ENCODE measurements at places on chromosomes 16 and 17.

GRCh38 chr16:13923703-13924298 is 3.8 kb downstream of the ERCC4 start:
- no peak for DNase-seq

GRCh38 chr17:42311240-42312034 is 23.1 kb downstream of the STAT5A start:
- no peak for DNase-seq

- no peak for DNase-seq
Measured at GRCh38 chr17:79600681-79601131, 10.1 kb downstream of the RBFOX3 start.

GRCh38 chr16:88477631-88478519 is 24.8 kb downstream of the ZFPM1 start:
- DNase-seq, result no peak

DNA sequence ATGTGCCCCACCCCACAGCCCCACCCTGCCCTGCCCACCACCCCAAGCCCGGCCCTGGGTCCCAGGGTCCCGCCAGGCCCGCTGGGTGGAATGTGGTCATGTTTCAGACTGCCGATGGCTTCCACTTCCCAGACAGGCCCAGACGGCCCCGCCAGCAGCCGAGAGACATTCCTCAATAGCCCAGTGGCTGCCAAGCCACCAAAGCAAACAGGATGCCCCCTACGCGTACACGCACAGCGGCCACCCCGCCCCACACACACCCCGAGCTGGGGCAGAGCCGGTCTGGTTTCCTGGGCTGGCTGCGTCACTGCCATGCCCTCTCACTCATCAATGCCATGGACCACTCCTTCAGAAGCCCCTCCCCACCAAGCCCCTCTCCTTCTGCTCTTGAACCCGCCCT is 1.2 kb upstream of the KRT17 start:
- DNase-seq, result no peak

GRCh38 chr17:38898291-38898679 is 27.1 kb upstream of the LASP1NB start:
- DNase-seq, result no peak

DNA sequence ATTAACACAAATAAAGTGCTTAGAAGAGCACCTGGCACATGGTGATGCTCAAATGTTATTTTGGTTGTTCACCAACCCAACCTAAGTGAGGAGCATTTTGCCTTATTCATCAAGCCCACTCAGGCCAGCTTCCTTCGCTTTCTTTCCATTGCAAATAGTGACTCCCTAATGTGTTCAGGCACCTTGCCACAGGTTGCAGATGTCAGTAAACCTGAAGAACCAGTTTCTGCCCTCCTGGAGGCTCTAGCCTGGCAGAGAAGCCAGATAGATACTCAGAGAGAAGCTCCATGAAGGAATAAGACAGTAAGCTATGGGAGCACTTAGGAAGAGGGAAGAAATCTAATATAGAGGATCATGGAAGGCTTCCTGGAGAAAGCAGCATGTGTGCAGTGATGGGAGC is 23.9 kb downstream of the GPR139 start:
- no peak for DNase-seq

GRCh38 chr16:25868106-25868505 is 176.3 kb downstream of the HS3ST4 start:
- no peak for DNase-seq

GRCh38 chr17:48499248-48499647 is 31.6 kb downstream of the HOXB1 start:
- no peak for DNase-seq

DNA sequence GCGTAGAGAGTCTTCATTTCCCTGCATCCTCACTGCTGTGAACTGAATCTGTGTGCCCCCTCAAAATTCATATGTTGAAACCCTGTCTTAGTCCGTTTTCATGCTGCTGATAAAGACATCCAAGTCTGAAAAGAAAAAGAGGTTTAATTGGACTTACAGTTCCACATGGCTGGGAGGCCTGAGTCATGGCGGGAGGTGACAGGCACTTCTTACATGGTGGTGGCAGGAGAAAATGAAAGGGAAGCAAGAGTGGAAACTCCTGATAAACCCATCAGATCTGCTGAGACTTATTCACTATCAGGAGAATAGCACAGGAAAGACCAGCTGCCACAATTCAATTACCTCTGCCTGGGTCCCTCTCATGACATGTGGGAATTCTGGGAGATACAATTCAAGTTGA is 3.1 kb upstream of the CCDC42 start:
- no peak for DNase-seq

- DNase-seq, result no peak
Measured at GRCh38 chr17:69122065-69122464, 19.6 kb downstream of the ABCA6 start.

GRCh38 chr16:57592591-57593003 is 35.8 kb upstream of the ADGRG1 start:
- peak; percentile 57 for DNase-seq

- DNase-seq, result no peak
Measured at GRCh38 chr17:51147650-51148049, 5.7 kb upstream of the NME1 start.

DNA sequence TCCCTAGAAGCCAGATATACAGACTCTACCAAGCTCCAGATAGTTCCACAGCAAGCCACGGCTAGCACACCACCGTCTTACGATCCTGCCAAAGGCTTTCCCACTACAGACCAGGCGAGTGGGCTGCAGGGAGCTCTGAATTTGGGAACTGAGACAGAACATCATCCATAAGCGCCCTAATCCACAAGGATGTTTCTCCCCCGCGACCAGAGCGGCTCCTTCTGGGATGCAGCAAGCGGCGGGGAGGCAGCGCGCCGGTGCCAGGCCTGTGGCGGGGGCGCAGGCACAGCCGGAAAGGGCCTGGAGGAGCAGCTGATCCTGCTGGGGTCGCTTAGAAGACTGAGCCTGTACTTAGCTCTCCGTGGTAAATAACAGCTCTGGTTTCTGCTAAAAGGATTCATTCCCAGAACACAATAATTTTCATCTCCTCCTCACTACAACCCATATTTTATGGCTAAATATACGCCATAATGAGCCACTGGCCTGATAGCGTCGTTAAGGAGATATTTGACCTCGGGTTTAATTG is 16.2 kb upstream of the FOXF1 start:
- no peak for DNase-seq

- no peak for DNase-seq
Measured at GRCh38 chr16:75264457-75264998, 13.1 kb upstream of the BCAR1 start.

- DNase-seq, result no peak
Measured at GRCh38 chr17:35546487-35546886, 9.0 kb upstream of the SLFN12L start.

GRCh38 chr17:58252141-58252540 is 13.8 kb downstream of the LPO start:
- no peak for DNase-seq

- no peak for DNase-seq
Measured at GRCh38 chr17:1203111-1203966, 23.6 kb upstream of the ABR start.

DNA sequence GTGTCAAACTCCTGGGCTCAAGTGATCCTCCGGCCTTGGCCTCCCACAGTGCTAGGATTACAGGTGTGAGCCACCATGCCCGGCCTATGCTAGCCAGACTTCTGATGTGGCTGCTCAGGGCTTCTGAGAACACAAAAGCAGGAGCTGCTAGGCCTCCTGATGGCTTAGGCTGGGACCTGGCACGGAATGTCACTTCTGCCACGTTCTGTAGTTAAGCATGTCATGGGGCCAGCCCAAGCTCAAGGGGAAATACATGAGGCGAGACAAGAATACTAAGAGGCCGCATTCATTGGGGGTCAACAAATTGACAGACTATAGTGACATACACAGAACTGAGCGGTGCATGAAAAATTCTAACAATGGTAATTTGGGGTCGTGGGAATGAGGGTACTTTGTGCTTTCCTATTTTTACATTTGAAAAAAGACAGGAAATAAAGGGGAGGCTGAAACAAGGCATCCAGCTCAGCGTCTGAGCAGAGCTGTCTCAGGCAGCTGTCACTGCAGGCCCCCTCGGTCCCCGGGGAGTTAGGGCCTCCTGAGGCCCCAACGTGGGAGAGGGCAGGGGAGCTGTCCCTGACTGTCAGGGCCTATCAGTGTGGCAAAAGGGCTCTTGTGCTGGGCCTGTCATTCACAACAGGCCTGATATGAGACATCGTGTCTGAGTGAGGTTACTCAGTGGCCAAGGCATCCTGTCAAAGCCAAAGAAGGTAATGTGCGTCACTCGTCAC is 26.4 kb downstream of the CFAP20 start:
- DNase-seq, result no peak

- no peak for DNase-seq
Measured at GRCh38 chr16:20410121-20410723, 888 bp downstream of the ACSM5 start.

DNA sequence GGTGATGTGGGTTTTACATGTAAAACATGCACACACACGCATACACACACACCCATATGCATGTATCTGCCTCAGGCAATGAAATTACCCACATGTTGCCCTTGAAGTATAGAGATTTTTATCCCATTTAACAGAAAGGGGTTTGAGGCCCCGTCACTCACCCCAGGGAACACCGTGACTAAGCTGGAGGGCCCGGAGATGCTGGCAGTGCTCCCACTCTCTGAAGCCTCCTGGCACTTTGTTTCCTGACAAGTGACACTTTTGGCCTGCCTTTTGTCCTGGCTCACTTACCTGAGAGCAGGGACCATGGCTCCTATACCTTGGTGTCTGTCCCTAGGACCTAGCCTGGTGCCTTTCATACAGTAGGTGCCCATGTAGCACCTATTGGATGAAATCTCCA is 50.0 kb upstream of the TNRC6C start:
- no peak for DNase-seq

DNA sequence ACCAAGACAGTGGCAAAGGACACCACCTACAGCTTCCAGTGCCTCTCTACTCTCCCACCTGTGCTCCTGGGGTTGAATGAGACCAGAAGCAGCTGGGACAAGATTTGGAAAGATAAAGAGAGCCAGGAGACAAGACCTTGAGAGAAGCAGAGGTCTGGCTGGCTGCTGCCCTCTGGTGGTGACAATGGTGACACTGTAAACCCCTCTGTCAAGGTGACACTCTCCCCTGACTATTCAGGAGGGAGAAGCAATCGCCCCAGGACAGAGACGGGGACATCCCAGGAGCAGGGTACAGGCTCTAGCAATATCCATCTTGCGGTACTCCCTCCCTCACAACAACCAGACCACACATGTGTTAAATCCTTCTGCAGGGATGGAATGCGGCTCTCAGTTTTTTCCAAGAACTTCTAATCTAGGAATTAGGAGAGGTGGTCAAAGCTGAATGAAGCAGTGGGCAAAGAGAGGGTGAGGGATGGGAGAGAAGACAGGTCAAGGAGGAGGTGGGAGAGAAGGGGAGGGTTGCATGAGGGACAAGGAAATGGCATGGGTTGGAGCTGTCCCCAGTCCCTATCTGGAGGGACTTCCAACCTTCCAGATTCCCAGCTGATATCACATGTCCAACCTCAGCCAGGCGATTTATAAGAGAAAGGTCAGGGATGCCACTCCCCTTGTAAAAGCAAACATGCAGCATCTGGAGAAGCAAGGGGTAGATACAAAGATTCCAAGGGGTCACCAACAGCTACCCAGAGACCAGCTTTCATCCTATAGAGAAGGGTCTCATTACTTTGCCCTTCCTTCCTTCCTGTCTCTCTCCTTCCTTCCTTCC is 2.9 kb downstream of the PHOSPHO1 start:
- DNase-seq, result no peak

DNA sequence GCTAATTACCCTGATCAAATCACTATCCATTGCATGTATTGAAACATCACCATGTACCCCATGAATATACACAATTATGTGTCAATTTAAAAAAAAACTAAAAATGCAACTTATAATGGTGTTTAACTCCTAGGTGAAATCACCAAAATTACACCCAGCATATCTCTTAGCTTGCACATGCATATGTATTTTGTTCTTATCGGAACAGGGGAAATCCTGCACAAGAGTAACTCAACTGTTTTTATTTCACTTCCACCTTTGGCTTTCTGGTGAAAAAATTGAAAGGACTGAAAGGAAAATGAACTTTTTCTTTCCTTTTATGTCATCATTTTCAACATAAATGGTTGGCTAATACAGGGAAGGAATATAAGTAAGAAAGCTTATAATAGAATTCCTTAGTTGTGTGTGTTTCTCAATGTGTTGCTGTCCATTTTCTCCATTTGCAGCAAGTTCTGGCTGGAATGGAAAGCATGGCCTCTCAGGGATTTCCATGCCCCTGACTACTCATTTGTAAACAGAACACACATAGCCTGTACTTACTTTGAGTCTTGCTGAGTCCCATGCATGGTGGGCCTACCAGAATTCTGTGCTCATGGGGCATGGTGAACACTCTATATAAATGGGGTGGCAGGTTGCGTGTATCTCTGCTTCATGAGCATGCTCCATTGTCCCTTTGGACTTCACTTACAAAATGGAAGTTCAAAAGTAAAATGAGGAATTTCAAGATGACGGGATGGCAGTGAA is 462.0 kb downstream of the HS3ST3B1 start:
- no peak for DNase-seq

DNA sequence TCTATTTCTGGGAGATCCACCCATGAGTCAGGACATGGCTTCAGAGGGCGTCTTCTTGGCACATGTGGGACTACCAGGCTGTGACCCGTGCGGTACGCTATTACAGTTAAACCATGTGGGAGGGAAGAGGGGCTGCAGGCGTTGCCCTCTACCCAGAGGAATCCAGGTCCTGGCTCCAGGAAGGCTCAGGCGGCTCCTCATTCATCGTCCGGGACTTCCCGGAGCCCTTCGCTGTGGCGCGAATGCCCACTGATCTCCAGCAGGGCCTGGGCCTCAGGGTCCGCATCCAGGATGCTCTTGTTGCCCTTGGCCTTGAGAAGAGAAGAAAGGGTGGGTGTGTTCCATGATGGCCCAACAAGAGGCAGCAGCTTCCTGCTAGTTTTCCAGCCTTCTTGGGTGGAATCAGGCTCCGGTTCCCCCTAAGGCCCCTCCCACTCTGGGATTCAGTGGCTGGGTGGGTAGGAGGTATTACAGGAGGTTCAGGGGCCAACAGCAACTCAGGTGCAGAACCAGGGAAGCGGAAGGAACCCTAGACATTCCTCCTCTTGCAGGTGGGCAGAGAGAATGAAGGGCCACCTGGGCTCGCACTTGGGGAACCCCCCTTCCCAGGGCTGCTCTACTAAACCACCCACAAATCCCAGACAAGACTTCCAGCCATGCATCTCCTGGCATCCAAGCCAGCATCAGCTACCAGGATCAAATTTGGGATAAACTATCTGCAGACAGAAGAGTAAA is 24.6 kb downstream of the MEAK7 start:
- no peak for DNase-seq

DNA sequence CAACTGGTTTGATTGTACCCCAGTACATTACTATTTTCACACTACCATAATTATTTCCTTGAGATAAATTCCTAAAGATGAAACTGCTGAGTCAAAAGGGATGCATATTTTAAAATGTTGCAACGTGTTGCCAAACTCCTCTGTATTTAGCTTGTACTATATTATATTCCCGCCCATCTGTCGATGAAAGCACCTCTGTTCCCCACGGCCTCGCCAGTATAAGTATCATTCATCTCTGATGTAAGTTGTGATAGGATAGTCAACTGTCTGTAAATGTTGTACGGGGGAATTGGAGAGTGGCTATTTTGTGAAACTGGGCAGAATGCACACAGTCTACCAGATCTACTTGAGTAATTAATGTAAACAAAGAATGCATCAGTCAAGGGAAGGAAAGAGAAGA is 47.7 kb upstream of the TNRC6A start:
- DNase-seq, result no peak
